Left lobe of liver (tissue), 2 donors: ENCODE measurements at places on chromosomes 6 and 20.

- DNase-seq: no peak
Measured at GRCh38 chr6:18656506-18656905, 269.4 kb downstream of the RNF144B start.

DNA sequence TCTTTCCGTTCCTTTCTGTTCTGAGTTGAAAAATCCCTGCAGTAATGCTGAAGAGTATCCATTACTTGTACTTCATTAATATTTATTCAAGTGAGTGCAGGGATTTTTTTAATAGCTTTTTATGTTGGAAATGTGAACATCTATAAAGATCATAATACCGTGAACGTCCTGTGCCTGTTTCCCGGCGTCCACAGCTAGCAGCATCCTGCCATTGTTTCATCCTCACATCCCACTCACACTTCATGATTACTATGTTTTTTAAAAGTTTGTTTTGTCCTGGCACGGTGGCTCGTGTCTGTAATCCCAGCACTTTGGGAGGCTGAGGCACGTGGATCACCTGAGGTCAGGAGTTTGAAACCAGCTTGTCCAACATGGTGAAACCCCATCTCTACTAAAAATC lies 54.3 kb downstream of the SASH1 start:
- no peak for DNase-seq

DNA sequence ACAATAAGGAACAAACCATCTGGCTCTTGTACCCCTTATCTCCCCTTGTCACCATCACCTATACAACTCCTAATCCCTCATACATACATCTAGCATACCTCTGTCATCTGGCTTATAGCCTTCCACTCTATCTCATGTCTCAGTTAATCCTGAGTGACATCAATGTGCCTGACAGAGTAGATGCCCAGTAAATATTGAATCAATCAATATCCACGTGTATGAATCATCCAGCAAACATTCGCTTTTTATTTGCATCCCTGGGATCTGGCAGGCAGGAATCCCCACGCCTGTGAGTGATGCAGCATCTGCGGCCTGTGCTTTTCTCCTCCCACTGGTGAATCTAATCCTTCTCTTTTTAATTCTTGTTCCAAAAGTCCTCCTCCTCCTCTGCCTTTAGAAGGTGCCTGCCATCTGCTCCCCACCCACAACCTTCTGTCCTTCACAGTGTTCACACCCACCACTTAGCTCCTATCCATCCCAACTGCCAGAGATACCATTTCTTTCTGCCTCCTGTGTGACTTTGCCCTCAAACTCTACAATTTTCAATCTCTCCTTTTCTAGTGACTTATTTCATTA lies 37.6 kb downstream of the ZNF391 start:
- DNase-seq: no peak

DNA sequence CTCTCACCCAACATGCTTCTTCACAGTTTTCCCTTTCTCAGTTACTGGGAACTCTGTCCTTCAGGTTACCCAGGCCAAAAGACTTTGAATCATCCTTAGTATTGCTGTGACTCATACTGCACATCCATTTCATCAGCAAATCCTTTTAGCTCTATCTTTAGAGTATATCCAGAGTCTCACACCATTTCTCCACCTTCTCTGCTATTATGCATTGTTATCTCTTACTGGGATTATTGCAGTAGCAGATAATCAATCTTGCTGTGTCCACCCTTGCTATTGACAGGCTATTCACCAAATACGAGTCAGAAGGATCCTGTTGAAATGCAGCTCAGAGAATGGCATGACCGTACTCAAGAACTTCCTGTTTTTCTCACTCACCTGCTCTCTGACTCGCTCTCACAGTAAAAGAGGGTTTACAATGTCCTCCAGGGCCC lies 57.3 kb downstream of the BCKDHB start:
- no peak for DNase-seq

DNA sequence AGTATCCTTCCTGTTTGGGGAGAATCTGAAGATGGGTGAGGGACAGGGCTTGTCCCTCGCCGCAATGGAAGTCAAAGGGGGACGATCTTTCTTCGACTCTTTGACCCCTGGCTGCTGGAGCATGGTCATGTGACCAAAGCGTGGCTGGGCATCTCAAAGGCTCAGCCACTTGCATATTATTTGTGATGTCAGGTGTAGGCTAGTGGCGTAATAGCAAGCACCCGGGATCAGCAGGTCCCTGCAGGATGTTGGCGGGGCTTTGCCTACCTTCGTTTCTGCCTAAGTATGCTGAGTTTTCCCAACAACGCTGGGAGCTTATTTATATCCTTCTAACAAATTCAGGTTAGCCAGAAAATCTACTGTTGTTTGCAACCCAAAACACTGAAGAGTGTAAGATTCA lies 50.3 kb upstream of the IL20RA start:
- no peak for DNase-seq

DNA sequence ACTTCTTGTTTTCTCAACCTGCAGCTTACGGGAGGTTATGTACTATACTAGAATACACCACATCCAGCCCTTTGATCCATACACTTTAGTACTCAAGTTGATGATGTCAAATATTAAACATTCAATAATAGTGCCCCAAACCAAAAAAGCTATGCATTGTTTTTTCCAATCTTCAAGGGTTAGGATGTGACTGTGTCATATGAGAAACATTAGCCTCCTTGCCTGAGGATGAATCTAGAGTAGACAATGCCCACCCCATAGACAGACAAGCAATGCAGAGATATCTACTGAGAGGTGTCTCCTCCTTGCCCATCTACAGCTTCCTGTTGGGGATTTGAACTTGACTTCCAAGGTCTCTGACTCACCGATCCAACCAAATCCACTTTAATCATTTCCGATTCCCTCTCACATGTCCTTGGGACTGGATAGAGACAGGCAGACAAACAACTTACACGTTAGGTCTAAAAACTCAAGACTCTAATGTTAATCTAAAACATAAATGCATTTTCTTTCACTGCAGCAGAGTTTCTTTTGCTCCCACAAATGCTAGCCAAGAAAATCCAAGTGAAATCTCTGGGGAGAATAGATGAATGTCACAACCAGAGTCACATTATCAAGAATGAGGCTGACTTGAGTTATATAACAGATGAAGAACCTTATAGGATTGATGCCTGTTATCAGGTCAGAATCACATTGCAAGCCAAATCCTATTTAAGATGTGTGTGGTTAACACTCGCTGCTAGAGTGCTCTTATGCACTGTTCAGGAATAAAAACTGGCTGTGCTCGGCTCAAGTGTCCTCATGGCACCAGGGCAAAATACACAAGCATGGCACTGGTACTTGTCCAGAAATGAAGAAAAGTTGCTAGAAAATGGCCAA lies 75.5 kb upstream of the TNFAIP3 start:
- DNase-seq: no peak

DNA sequence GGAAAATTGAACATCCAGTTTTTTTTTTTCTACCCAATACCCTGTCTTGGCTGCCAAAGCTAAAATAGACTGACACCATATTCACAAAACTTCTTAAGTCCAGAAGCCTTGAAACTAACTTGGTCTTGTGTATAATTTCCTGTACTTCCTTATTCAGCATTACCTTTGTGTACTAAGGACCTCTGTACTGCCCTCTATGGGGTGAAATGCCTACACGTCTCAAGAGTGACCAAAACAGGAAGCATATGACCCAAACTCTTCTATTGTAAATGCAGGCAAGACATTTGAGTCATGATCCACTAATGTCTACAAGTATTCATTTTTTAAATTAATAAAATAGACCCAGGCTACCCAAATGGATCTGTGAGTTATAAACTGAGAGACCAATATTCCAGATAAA lies 50.4 kb downstream of the HMGCLL1 start:
- no peak for DNase-seq

DNA sequence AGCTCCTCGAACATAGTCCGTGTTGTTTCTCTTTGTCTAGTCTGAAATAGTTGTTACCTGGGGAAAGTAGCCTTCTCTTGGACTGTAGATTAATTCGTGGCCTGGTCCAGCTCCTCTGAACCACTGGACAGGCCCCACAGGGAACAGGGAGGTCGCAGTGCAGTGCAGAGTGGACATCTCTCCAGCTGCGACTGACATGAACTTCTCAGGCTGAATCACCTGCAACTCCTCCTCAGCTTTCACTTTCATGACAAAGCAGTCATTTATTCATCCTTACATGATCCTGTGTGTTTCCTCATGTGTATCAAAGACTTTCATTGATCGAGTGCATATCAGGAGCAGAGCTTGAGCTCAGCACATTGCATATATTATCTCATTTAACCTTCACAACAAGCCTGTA lies 19.1 kb upstream of the SIRPG start:
- DNase-seq: no peak

GRCh38 chr6:90346729-90347128 lies 50.1 kb upstream of the BACH2 start:
- DNase-seq: no peak

DNA sequence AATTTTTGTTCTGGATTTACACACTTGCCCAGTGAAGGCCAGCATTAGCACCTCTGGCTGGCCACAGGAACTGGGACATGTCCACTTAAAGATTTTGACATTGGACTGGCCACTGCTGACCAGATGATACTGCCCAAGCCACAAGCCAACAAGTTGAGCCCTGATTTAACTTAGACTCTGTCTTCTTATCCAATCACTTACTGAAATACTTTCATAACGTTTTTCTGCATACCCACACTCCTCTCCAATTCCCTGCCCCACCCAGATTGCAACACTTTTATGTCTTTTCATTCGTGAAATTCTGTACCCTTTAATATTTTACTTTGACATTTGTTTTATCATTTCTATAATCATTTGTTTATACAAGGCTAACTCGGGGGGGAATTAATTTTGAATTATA lies 170.3 kb upstream of the TAB2 start:
- DNase-seq: no peak

- no peak for DNase-seq
Measured at GRCh38 chr6:116697480-116697879, 16.5 kb downstream of the KPNA5 start.

GRCh38 chr6:81896525-81897503 lies 144.3 kb upstream of the TENT5A start:
- DNase-seq: no peak

GRCh38 chr20:3815703-3816315 lies 4.5 kb upstream of the AP5S1 start:
- DNase-seq: no peak

DNA sequence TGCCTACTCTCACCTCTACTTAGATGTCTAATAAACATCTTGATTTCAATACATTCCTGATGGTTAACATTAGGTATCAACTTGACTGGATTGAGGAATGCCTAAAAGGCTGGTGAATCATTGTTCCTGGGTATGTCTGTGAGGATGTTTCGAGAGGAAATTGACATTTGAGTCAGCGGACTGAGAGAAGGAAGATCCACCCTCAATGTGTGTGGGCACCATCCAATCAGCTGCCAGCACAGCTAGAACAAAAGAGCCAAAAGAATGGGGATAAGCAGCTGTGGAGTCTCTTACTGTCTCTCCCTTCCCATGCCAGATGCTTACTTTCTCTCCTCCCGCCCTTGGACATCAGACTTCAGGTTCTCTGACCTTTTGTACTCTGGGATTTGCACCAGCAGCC lies 128.6 kb upstream of the HS3ST5 start:
- DNase-seq: no peak

DNA sequence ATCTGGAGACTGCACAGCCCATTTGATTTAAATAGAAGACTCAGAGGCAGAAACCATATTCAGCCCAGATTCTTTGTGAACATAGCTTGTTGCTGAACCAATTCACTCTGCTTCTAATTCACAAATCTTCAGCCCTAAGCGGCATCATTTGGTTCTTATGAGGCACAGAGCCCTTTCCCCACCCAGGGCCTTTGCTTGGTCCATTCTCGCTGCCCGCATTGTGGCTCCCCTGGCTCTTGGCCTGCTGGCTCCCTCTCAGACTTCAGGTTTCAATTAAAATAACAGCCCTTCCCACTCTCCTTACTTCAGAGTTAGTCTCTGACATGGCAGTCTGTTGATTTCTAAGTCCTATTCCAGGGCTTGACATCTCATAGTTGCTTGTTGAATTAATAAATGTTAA lies 9.4 kb upstream of the TMEM14A start:
- DNase-seq: no peak

DNA sequence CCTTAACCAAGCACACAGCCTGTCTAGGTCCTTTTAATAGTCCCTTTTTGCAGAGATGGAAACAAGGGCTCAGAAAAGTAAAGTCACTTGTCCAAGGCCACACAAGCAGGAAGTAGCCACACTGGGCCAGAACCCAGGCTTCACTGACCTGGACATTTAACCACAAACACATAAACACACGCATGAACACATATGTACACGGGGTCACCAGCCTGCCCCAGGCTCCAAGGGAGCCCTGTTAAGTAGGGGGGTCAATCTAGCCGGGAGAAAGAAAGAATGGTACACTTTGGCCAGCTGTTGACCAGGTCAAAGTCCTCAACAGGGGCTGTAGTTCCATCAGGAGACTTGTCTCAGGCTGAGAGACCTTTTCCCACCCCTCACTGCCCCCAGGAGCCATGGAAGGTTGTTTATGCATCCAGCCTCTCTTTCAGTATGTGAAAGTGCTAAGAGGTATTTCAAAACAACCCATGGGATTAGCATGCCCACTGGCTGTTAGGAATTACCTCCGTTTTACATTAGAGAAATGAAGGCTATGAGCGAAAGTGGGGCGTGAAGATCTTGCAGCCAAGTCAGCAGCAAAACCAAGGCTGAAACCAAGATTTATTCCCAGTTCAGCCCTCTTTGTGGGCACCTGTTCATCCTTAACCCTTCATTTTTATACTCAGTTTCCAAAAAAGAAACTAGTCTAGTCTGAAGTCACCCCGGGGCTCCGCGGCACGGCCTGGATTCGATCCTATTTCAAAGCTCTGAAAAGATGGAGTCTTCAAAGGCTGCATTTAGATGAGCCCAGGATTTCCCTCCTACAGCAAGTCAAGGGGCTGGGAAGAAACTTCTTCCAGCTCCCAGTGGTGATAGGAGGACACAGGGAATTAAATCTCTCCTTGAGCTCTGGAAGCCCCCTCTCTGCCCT lies 9.8 kb downstream of the SDC4 start:
- DNase-seq: no peak

DNA sequence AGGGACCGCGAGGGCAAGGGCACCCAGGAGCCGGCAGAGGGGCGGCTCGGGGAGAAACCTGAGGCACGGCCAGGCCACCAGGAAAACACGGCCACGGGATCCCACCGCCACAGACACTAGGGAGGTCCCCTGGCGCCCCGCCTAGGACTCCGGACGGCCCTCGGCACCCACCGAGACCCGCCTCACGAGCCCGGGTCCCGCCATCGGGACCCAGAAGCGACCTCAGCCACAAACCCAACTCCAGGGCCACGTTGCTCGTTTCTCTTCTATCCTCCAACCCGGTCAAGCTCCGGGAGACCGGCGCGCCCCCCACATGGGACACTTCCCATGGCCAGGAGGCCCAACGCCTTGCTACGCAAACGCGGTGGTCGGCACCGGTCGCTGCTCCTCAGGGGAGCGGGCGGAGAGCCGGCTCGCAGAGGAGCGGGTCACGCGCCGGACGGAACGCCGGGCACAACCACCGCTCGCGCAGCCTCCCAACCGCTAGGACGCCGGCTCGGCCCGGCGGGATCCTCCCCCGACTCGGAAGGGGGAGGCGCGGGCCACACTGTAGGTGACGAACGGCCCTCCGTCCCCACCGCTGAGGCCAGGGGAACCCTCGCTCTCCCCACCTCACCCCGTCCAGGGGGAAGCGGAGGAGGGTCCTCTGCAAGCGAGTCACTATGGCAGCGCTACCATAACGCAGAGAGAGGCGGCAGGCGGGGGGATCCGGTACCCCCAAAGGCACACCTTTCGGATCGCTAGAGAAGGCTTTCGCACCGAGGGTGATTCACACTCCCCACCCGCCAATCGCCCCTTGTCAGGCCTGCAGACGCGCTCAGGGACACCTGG lies 1514.1 kb upstream of the DEFB115 start:
- DNase-seq: no peak
